ENCODE measurements at places on chromosomes 2 and 18.

DNA sequence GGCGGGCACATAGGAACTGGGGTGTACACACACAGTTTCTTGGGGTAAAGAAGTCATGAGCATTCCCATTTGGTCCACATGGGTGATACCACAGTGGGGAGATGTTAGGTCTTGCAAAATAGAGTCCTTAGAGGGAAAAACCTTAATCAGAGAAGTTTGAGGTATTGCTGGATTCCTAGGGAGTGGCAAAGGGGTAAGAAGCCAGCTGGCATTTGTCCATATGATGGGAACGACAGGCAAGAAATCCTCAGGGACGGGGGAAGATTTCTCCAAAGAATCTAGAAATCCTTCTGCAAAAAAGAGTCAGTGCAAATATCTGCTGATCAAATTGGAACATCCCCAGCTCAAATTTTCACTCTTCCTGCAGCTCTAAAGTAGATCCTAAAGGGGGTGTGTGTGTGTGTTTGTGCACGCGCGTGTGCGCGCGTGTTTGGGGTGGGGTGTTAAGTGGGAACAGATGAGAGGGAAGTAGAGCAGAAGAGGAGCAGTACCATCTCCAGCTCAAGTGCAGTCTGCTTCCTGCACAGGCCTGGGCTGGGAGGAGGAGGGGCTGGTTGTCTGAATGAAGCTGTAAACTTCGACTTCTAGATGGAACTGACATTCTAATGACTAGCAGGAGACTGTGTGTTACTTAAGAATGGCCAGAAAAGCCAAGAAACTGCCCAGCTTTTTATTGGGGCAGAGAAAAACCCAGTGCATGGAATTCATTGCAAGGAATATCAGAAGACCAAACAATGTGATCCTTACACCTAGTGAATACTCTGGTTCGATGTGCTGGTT is 168.0 kb downstream of the SPP2 start:
- DNase-seq = peak; percentile 23

DNA sequence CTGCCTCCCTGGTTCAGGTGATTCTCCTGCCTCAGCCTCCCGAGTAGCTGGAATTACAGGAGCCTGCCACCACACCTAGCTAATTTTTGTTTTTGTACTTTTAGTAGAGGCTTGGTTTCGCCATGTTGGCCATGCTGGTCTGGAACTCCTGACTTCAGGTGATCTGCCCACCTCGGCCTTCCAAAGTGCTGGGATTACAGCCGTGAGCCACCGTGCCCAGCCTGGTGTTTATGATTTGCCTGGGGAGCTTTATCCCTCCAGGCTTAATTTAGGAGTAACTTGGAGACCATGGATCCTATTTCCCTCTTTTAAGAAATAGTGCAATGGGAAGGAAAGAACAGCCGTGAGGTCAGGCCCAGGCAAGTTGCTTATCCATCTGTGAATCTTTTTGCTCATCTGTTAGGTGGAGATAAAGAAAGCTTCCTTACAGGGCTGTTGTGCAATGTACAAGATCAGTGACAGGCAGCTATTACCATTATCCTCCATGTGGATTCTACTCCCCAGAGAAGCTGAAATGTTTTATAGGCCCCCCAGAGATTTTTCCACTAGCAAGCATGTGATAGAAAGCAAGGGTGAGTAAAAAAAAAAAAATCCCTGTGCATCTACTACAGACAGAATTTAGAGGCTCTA is 104.9 kb upstream of the MGAT5 start:
- DNase-seq = no peak

DNA sequence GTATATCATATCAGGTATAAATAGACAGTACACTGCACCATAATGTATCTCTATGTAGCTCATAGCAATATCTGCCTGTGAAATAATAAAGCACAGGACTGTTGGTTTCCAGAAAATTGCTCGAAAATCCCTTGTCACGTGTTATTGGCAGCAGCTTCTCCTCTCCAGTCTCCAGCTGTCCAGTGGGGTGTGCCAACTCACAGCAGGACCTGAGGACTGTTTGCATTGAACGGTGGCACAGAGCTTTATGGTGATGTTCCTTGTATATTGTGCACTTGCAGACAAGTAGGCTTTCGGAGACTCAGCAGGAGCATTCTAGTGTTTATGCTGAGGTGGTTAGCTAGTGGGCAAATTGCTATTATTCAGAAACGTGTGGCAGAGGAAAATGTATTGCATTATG is 182.2 kb upstream of the ATP5MC3 start:
- DNase-seq = no peak

- DNase-seq = no peak
Observed at GRCh38 chr2:206527153-206527552, 83.8 kb downstream of the ADAM23 start.

GRCh38 chr2:58634653-58635370 is 393.7 kb upstream of the FANCL start:
- no peak for DNase-seq

GRCh38 chr2:132438691-132439090 is 22.1 kb downstream of the GPR39 start:
- no peak for DNase-seq

DNA sequence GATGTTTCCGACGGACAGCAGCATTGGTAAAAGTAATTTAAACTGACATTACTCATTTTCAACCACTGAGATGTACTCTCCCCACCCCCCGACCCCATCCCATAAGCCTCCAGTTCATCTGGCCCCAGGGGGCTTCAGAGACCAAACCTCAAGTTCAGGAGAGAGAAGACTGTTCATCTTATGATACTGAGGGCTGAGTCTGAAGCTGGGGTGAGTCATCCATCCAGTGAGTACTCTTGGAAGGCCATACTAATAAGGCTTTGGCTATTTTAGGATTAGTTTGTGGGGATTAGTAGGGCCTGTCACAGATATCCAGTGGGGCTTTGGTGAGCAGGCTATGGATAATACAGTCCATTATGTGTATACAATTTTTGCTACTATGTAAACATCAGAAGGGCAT is 125.3 kb upstream of the APCDD1 start:
- DNase-seq = no peak

GRCh38 chr2:182023235-182023634 is 37.6 kb downstream of the PPP1R1C start:
- no peak for DNase-seq

DNA sequence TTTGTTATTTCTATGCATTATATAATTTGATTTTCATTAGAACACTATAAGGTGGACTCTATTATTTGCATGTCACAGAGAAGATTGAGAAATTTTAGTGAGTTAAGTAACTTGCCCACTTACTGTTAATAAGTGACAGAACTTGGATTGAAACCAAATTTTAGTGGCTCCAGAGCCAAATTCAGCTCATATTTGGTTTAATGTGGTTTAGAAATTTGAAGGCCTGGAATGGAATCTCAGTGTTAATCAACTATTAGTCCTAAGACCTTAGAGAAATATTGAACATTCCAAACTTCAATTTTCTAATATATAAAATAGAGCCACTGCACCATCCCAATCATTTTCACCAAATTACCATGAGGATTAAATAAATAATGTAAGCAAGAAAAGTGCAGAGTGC is 281.6 kb downstream of the ZNF385B start:
- DNase-seq = peak; percentile 54

GRCh38 chr2:144858211-144858610 is 338.3 kb upstream of the ZEB2 start:
- DNase-seq = no peak

DNA sequence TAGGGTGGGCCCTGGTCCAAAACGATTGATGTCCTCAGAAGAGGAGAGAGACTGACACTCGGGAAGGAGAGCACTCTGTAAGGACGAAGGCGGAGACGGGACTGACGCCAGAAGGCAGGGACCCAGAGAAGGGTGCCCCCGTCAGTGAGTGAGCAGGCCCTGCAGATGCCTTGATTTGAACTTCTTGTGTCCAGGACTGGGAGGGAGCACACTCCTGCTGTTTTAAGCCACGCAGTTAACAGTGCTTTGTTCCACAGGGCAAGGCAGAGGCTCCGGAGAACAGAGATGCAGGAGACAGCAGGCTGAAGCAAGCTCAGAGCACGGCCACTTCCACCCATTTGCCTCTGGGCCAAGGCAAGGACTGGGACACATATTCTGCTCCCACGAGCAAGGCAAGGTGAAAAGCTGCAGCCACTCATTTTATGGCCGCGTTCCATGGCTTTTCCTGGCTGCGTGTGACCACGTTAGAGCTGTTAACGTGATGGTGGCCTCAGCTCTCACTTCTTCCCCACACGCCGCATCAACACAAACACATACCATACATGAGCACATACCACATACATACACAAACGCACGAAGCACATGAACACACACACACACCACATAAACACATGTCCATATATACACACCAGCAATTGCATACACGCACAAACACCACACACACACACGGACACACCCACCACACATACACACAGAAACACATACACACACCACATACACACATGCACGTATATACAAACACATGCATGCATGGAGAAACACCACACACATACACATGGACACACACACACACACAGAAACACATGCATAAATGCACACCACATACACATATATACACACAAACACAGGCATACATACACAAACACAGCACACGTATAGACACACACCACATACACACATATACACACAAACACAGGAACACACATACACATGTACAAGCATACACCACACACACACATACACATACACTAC is 521.0 kb upstream of the MYT1L start:
- DNase-seq = no peak

Data from kidney (tissue), 22 donors.